CD4-positive, alpha-beta T cell treated with Interleukin-17A for 1 hour (primary cell): ENCODE measurements at places on chromosomes 1 and 21.

DNA sequence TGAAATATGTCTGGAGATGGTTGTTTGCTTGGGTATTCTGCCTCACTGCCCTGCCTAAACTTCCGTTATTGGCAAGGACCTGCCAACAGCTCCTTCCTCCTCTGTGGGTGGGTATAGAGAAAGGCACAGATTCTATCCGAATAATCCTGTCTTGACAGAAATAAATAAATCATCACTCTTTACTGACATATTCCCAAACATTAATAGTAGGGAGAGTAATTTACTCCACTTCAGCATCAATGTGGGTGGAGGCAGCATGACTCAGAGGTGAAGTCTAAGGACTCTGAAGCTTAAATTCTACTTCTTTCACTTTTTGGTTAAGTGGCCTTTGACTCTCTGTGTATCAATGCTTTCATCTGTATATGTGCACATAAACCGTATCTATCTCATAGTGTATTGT lies 2.9 kb downstream of the CD84 start:
- DNase-seq = peak; percentile 44

DNA sequence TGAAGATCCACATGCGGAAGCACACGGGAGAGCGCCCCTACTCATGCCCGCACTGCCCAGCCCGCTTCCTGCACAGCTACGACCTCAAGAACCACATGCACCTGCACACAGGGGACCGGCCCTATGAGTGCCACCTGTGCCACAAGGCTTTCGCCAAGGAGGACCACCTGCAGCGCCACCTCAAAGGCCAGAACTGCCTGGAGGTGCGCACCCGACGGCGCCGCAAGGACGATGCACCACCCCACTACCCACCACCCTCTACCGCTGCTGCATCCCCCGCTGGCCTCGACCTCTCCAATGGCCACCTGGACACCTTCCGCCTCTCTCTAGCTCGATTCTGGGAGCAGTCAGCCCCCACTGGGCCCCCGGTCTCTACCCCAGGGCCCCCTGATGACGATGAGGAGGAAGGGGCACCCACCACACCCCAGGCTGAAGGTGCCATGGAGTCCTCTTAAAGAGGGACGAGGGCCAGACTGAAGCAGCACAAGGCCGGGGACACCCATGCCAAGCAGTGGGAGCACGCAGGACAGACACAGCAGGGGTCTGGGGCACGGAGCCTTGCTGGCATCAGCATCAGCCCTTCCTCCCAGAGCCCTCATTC lies 13.7 kb downstream of the ZBTB7B start:
- peak; percentile 22 for DNase-seq

GRCh38 chr1:221961532-221962292 lies 219.8 kb upstream of the DUSP10 start:
- peak; percentile 27 for DNase-seq

DNA sequence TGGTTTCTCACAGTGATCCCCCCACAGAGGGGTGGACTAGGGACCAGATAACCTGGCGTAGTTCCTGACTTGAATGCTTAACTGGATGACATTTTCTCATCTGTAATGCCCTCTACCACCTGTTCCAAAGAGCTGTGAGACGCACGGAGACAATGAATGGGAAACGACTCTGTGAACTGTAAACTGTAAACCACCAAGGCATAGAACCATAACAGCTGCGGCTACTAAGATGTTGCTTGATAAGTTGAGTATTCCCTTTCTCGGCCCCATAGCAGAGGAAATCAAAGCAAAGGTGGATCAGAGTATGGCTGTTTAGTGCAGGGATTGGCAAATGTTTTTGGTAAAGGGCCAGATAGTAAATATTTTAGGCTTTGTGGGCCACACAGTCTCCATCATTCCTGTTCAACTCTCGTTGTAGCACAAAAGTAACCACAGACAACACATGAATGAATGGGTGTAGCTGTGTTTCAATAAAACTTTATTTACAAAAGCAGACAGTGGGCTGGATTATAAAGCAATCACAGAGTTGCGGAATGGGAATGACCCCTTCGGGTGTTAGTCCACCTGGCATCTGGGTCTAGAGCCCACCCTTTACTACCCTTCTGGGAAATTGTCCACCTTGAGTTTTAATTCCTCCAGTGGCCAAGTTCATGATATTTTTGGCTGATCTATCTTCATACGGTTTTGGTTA lies 315.2 kb downstream of the RPS6KC1 start:
- DNase-seq = no peak

DNA sequence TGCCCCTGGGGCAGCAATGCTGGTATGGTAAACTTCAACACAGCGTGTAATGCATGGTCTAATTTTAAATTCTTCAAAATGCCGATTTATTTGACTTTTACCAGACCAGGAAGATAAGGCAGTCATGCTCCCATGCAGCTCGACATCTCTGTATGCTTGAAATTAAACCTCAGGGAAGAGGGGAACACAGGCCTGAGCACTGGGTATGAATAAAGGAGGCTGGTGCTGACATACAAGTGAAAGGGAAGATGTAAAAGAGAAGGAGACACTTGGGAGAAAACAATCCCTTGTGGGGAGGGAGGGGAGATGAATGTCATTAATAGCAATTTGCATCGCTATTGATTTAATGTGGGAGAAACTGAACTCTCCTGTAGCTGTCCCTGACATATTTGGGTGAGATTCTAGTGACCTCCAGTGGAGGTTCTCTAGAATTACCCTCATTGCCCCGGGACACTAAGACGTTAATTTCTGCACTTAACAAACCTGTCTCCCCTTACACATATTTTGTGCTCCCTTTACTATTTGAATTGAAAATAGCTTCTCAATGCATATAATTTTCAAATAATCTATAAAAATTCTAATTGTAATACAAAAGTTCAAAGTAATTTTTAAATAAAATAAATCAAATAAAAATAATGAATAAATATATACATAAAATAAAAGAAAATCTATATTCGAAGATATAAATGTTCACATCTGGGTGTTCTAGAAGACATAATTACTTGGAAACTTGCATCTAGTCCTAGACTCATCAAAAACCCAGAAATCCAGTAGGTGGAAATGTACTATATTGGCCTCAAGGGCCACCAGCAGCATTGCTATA lies 283.1 kb downstream of the LMX1A start:
- DNase-seq = peak; percentile 0

GRCh38 chr1:14826172-14826636 lies 227.7 kb downstream of the KAZN start:
- no peak for DNase-seq

DNA sequence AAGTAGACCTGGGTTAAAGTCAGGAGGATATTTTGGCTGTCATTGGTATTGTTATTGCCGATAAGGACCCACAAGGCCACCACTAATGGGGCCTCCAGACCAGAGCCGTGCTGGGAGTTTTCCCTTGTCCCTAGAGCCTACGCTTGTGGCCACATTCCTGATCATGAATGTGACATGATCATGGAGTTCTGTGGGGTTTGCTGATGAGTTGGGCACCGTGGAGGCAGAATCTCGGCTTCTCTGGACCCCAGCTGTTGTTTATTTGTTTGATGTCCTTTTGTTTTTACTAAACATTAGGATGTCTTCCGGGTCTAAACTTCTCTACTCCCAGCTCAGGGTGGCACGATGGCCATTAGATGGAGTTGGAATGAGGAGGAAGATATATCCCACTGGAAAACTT lies 74.9 kb upstream of the TMPRSS2 start:
- no peak for DNase-seq

- DNase-seq = peak; percentile 29
Measured at GRCh38 chr1:225652729-225653462, at the start of gene ENAH. ENAH (minus strand) TSS chr1:225653123; CDS start chr1:225652690, 433 bp downstream.

DNA sequence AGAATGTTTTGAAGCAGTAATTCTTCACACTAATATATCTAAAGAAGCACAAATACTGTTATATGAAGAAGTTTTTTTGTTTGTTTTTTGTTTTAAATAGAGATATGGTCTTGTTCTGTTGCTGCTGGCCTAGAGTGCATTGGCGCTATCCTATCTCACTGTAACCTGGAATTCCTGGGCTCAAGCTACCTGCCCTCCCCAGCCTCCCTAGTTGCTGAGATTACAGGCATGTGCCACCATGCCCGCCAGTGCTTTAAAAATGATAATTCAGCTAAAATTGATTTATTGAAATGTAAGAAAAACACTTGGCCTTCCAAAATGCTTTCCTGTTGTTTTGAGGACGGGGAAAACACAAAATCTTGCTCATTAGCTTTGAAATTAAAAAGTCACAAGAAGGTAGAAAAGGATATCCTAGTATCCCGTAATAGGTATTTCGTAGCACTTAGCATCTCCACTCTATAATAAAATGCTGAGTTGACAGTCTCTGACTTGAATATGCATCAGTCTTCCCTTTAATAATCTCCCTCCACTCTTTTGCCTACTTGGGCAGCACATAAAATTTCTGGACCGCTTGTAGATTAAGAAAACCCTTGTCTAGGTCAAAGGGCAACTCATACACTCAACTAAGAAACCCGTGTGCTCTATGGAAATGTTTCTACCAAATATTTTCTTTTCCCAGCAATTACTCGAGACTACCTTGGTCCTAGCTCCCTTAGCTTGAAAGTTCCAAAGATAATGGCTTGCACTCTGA lies 1.3 kb downstream of the SCYL3 start:
- DNase-seq = no peak

- DNase-seq = no peak
Measured at GRCh38 chr1:213387380-213388015, 336.5 kb downstream of the RPS6KC1 start.

GRCh38 chr1:6033986-6034749 lies 11.5 kb upstream of the KCNAB2 start:
- peak; percentile 33 for DNase-seq

- no peak for DNase-seq
Measured at GRCh38 chr1:15935056-15935950, 40.6 kb downstream of the ZBTB17 start.

DNA sequence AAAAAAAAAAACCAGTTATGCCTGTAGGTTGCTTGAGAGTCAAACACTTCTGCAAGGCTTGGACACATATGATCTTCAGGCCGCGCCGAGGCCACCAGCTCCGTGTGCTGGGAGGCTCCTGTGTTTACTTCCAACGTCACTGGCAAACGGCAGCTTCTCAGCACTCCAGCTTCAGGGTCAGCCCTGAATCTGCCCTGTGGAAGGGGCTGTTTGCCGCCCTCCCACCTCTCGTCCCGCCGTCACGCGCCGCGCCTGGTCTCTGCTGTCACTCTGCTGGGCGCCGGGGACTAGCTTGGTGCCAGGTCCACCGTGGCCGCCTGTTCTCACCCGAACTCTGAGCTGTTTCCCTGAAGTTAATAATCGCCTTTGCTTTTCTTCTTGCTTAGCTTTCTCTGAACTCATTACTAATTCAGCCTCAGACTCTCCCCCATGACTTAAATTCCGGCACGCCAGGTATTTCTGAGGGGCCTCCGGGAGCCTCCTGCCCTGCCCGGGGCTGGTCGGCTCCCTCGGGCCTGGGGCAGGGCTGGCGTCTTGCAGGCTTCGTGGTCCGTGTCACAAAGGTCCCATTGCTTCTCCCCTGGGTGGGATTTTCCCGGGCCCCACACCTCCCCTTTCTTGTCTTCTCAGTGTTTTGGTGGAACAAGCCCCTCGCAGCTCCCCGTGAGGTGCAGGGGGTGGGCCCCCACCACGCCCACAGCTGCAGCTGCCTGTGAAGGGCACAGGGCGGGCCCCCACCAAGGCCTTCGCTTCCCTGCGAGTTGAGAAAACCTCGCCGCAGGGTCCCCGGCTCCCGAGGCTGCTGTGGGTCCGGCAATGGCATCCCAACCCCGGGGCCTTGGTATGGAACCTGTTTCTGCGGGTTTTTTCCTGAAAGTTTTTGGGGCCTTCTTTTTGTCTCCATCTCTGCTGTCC lies 14.6 kb upstream of the C1orf159 start:
- DNase-seq = no peak

GRCh38 chr1:27071049-27071416 lies 58.4 kb upstream of the TENT5B start:
- no peak for DNase-seq

DNA sequence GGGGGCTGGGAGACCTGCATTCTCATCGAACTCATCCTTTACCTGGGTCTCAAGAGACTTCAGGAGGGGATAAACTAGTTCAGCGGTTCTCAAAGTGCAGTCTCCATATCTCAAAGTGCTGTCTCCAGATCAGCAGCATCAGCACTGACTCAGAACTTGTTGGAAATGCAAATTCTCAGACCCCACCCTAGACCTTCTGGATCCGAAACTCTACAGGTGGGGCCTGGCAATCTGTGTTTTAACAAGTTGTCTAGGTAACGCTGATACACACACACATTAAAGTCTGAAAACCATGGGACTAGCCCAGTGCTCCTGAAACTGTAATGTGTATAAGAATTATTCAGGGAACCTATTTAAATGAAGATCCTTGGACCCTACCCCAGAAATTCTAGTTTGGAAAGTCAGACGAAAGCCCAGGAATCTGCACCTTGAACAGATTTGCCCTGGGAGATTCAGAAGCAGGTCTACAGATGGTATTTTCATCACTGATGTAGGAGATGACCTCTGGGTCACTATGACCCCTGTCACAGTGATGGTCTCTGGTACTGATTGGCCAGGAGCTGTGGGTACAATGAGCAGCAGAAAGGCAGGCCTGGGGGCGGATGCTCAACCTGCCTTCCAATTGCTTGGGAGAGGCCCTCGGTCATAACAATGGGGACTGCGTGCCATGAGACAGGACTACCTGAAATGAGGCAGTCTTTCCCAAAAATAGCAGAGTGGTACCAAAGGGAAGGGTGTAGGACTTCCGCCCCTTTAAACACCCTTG lies 127.2 kb downstream of the FAM78B start:
- DNase-seq = no peak

DNA sequence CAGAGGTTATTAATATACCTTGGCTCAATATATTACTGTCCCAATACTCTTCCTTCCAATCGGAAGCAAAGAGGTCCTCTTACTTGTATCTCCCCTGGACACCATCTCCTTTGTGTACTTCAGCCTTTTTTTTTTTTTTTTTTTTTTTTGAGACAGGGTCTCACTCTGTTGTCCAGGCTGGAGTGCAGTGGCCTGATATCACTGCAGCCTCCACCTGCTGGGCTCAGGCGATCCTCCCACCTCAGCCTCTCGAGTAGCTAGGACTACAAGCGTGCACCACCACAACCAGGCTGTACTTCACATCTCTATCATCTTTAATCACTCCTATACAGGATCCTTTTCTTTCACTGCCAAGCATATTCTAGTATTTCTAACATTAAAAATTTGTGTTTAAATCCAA lies 2.8 kb upstream of the DARS2 start:
- no peak for DNase-seq

DNA sequence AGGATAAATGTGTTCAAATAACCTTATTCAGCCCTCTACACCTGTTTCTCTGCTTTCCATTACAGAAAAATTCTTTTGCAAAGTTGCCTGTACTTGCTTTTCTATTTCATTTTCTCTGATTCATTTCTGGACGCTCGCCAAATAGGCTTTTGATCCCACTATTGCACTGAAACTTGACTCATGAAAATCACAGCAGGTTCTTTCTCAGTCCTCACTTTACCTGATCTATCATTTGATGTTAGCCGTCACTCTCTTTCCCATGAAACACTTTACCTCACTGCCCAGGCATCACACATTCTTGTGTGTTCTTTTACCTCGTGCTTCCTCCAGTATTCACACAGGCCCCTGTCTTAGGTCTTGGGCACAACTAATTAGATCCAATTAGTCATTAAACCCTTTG lies 26.2 kb downstream of the HSPA13 start:
- no peak for DNase-seq

DNA sequence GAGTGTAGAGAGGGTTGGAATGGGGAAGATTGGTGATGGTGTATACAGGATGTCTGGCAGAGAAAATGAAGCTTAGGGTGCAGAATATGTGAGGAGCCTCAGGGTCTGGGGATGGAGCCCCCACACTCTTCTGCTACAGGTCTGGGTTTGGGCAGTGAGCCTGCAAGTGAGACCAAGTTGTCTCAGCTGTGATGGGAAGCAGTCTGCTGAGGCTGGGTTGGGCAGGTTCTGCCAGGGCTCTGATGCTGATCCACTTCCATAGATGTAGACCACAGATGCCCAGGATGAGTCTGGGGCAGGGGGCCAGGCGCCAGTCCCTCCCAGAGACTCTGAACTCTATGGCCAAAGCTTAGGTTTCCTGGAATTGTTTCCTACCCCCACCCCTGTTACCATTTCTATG lies 516.9 kb downstream of the PTPRU start:
- no peak for DNase-seq
